Activated CD8-positive, alpha-beta memory T cell treated with anti-CD3 and anti-CD28 coated beads for 1 hour (primary cell): ENCODE measurements at places on chromosomes 7 and 10.

DNA sequence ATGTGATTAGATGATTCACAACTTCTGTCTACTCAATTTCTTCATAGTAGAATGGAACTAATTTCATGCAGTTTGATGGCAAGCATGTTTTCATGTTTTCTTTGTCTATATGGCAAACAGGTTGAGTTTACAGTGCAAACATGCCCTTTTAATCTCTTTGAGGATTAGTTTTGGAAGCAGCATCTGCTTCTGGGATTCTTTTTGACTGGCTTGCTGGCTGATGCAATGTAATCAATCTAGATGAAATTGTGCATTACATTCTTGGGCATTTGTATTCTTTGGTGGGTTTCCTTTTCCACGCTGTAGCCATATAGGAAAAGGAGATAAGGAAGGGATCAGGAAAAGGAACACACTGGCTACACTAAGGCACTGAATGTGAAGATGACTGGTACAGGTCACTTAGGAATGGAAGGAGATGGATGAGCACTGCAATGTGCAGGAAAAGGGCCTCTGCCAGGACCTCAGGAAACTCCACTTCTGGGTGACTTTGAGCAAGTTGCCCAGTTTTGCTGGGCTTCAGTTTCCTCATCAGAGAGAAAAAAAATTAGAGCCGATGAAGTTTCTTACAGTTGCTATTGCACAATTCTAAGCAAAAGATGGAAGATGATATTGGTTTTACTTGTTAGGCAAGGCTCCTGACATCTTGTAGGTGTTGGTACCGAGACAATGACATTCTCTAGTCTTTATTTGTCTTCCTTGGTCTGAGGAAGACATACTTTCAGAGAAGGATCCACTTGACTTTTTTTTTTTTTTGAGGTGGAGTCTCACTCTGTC lies 269.1 kb downstream of the SUGCT start:
- DNase-seq, result no peak

DNA sequence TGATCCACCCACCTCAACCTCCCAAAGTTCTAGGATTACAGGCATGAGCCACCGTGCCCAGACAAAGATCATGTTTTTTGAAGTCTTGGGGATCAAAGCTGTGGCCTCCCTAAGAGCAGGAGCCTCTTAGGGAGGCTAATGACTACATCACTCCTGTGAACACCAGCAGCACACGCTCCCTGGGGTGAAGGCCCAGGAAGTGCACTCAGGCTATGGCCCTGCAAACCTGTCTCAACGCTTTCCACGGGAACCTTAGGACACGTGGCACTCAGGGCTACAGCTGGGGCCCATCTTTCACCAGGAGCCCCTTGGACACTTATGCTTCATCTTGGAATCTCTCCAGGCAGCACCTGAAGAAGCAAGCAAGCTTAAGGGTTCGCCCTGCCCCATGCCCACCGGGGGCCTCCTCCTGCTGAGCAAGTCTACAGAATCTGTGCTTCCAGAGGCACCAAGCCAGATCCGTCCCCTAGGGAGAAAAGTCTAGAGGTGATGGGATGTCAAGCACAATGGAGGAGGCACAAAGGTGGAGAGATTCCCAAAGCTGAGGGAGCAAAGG lies 18.4 kb downstream of the VSTM4 start:
- no peak for DNase-seq

DNA sequence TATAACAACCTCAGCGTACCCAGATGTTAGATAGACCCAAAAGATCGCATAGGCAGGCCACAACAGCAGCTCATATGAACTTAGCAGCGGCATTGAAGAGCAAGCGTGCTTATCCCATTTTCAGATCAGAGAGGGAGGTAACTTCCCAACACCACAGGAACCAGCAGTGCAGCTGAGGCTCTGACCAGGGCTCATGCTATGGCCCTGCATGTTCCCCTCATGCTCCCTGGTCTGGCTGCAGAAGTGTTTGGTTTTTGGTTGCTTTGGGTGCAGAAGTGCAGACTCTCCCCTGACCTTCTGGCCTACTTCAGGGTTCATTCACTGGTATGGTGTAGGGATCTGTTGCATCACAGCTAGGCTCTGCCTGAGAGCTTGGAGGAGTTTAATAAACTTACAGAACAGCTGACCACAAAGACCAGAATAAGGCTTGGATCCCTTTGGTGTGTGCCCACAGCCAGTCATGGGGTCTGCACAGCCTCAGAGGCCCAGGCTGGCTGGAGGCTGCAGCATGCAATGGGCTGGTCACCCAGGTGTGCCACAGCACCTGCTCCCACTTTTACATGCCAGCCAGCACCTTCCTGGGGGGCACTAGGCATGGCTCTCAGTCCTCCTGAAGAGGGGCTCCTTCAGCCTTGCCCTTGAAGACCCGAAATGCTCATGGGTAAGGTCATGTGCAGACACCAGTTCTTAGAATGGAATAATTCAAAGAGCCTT lies 9.1 kb upstream of the CXCL12 start:
- DNase-seq, result no peak

- no peak for DNase-seq
Observed at GRCh38 chr10:76017733-76018433, 586.5 kb downstream of the LRMDA start.

- no peak for DNase-seq
Observed at GRCh38 chr7:144049491-144049890, 743 bp downstream of the OR2A5 start.

- no peak for DNase-seq
Observed at GRCh38 chr10:117757086-117757720, 214.7 kb downstream of the EMX2 start.

GRCh38 chr7:71746006-71746405 lies 614.1 kb downstream of the GALNT17 start:
- no peak for DNase-seq

DNA sequence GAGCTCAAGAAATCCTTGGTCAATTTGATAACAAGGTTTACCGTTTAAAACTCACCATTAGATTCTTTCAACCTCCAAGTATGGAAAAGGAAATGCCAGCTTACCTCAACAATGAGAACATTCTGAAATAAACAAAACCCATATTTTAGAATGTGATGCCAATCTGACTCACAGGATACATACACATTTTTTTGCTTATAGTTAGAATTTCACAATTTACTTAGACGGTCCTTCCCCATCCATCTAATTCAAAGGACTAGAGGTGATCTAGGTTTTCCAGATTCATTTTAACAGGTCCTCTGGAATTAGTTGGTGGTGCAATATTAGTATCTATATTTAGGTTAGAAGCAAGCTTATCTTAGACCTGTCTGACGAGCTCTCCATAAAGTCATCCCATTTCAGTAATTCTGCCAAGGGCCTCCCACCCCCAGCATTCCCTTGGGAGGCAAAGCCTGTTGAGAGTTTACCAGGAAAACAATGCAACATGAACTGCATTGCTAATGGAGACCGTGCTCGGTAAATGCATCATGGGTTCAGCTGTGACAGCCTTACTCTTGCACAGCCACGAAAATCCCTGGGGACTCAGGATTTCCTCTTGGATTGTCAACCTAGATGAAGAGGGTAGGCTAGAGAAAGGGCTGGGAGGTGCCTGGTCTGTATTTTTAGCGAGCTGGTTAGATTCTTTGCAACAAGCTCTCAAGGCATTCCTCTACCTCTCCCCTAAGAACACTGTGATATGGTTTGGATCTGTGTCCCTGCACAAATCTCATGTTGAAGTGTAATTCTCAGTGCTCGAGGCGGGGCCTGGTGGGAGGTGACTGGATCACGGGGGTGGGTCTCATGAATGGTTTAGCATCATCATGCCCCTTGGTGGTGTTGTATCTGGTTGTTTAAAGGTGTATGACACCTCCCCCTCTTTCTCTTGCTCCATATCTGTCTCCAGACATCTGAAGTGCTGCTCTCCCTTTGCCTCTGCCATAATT lies 93.8 kb downstream of the PRTFDC1 start:
- no peak for DNase-seq

- DNase-seq, result no peak
Observed at GRCh38 chr7:18659746-18660145, 164.2 kb downstream of the HDAC9 start.

GRCh38 chr10:28365840-28366239 lies 63.0 kb upstream of the MPP7 start:
- no peak for DNase-seq

DNA sequence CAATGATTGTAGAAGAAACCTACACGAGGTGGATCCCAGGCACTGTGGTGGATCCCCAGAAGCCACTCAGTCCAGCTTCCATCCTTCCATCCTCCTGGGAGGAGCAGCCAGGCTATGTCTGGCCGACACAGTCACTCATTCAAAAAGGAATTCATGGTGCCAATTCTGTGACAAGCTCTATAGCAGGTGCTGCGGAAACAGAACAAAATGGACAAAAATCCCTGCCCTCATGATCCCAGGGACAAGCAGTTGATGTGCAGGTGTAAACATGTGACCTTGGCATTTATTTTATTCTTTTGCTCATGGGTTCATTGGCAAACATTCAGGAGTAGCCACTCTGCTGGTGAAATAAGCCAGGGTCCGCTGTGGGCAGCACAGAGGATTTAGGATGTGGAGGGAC lies 49.2 kb upstream of the FGFR2 start:
- no peak for DNase-seq

DNA sequence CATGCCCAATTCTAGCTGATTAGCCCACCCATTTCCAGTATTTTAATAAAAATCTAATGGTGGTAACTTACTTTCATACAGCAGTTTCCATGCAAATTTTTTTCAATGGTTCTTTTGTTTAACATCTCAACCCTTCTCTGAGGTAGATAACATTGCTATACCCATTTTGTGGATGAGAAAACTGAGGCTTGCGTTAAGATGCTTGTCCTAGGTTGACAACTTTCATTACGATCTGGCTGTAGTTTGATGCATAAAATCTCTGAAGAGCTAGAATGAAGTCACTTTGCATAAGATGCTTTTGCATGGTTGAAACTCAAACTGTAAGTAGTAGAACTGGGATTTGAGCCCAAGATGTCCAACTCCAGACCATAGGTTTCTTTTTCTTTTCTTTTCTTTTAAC lies 309.5 kb upstream of the PODXL start:
- DNase-seq, result no peak

DNA sequence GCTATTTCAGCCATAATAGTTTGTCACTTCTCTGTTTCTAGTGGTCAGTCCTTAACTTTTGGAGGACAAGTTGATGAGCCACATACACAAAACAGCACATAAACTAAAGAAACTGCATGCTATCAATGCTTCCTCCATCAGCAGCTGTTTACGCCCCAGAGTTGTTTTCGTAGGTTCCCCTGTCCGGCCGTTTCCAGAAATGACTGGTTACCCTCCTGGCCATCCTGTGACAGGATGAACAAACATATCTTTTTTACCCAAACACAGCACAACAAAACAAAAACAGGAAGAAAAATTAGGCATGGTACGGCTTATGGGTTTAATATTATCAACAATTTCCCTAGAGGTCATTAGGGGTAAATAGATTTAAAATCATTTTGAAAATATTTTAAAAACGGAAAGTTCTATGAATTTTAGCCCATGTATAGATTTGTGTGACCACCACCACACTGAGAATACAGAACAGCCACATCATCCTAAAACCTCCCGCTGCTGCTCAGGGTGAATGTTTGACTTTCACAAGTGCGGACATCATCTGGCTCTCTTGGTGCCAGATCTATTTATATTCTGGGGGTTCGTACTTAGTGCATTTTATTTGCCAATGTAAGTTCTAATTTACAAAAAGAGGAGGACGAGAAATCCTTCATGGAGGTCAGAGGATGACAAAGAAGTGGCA lies 74.8 kb downstream of the HIPK2 start:
- DNase-seq, result no peak
